ENCODE measurements at places on chromosomes 5 and 9.
A peak's percentile ranks its signal among the peaks of the same experiment; 100 is the strongest.

DNA sequence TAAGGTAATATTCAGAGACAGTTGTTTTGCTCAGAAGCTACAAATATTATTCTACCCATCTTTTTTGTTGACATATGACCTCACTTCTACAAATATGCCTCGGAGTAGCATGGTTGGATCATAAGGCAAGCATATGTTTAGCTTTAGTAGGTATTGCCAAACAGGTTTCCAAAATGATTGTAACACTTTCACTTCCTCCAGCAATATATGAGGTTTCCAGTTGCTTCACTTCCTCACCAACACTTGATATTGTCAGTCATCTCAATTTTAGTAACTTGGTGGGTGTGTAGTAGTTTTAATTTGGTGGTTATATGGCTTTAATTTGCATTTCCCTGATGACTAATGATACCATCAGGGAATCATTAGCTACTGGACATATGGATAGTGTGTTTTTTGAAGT is 46.7 kb downstream of the TNFSF8 start:
- DNase-seq: peak; percentile 11
- no peak overlapping the region for H3K4me3 ChIP-seq
- H3K4me1 ChIP-seq: no peaks in the 10 kb centered on the region
- no peak overlapping the region for H3K27ac ChIP-seq

DNA sequence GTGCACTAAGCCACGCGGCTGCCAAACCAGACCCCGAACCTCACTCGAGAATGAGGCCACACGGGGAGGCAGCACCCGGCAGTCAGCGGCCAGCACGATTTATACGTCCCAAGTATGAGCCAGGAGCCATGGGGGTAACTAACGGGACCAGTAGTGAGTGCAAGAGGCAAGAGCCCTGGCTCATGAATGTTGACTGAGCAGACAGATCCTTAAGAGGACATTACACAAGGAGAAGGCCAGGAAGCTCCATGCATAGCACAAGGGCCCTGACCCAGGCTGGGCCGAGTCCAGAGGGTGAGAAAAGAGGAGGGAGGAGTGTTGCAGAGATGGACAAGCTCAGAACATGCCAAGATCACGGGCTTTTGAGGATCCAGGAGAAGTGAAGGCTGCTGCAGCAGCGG is 58.6 kb upstream of the PHYKPL start:
- no peak for DNase-seq
- H3K4me1 ChIP-seq: no peaks in the 10 kb centered on the region
- peaks cover 26% of the 10 kb centered on the region for H3K27me3 ChIP-seq
- H3K4me3 ChIP-seq: no peak overlapping the region

DNA sequence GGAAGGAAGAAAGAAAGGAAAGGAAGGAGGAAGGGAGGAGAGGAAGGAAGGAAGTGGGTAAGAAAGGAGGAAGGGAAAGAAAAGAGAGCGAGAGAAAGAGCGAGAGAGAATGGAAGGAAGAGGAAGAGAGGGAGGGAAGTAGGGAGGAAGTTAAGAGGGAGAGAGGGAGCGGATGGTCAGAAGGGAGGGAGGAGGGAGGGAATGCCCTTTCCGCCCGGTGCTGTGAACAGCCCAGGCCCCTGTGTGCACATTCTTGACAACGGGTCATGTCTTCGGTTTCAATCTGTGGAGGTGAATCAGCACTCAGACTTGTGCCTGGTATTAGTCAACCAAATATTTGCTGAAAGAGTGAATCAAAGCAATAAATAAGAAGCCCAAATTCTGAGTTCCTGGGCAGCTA is 39.2 kb downstream of the PRUNE2 start:
- no peak overlapping the region for H3K27ac ChIP-seq
- H3K4me1 ChIP-seq: peaks cover 3% of the 10 kb centered on the region
- no peak overlapping the region for H3K4me3 ChIP-seq
- no peaks in the 10 kb centered on the region for H3K36me3 ChIP-seq

DNA sequence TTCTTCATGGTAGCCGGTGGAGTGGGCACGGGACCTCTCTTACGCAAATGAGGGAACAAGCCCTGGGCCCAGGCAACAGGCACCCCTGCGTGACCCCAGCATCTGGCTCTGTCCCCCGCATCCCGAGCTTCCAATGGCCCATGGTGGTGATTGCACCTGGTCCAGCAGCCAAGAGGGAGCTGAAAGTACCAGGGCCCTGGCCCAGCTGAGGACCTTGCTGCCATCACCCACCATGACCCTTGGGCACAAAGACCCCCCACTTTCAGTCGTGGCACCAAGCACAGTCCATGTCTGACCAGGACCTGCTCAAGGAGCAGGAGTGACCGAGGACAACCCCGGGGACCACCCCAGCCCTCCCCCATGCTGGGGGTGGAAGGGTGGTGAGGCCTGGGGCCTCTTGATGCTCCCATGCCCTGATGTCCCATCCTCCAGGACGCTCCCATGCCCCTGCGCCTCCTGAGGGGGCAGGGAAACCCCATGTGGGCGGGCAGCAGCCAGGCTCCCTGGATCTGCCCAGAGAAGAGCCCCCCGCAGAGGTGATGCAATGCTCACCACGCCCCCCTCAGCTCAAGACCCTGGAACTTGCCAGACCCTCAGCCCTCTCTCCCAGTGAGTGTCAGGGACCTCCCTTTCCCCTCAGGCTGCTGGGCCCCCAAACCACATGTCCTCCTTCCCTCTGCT is 123.9 kb downstream of the ADAMTS2 start:
- no peaks in the 10 kb centered on the region for H3K4me1 ChIP-seq
- H3K36me3 ChIP-seq: no peaks in the 10 kb centered on the region
- H3K27ac ChIP-seq: no peak overlapping the region
- no peak for DNase-seq

DNA sequence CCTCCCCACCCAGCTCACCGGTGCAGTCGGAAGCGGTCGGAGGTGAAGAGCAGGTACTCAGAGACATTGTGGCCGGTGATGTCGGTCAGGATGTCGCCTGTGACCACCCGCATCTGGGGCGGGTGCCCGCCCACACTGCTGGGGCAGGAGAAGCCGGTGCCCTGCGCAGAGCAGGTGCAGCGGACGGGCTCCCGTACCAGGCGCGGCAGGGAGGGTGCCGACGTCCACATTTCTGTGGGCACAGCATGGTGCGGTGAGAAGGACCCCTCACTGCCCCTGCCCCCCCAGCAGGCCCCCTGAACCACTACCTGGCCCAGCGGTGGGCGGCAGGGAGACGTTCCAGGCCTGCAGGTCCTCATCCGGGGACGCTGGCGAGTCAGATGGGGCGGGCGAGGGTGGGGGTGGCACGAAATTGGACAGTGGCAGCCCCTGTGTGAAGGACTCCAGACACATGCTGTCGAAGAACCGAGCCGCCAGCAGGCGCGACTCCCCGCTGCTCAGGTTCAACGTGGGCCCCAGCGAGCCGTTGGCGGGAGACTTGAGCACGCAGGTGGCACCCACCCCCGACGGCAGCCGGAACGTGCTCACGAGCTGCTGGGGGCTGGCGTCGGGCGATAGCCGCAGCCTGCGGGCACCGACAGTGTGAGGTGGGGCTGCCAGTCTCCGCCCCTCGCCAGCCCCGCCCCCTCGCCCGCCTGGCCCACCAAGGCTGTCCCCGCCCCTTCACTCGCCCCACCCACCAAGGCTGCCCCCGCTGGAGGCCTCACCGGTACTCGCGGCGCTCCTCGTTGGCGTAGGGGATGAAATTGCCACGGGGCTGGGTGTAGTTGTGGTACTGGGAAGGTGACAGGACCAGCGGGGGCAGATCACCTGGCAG is 15.1 kb downstream of the ABCA2 start:
- H3K27me3 ChIP-seq: no peaks in the 10 kb centered on the region
- H3K4me3 ChIP-seq: no peak overlapping the region
- peaks cover 4% of the 10 kb centered on the region for H3K4me1 ChIP-seq

DNA sequence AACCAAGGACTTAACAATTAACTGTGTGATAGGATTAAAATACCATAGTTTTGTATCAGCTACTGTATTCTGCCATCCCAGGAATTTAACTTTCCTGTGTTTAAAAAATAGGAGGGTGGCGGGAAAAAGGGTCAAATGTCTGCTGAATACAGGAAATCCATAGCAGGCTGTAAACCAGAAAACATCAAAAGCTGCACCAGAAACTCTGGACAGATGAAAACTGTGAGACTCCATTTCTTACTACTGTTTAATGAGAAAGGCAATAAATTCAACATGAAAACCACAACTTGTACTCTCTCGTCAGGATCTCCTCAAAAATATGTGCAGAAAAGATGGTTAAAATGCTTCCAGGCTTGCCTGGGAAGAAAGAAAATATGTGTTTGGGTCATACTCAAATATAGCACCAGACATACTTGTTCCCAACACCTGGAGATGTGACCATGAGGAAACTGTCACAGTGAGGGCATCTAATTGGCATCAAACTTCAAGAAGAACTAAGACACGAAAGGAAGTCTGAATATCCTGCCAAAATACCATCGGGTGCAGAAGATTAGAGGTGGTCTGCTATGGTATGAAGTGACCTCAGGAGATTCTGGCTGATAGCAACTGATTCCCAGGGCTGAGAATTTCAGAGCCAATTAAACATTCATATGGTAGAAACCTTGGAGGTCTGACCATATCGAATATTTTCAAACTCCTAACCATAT is 164.7 kb upstream of the TARS1 start:
- DNase-seq: peak; percentile 24
- peaks cover 23% of the 10 kb centered on the region for H3K4me1 ChIP-seq
- H3K27ac ChIP-seq: peak overlapping the region; percentile 57
- H3K36me3 ChIP-seq: no peaks in the 10 kb centered on the region
- peak overlapping the region; percentile 8 for H3K4me3 ChIP-seq
- no peaks in the 10 kb centered on the region for H3K27me3 ChIP-seq

- no peak overlapping the region for H3K27ac ChIP-seq
- no peaks in the 10 kb centered on the region for H3K27me3 ChIP-seq
- H3K4me1 ChIP-seq: peaks cover 25% of the 10 kb centered on the region
- H3K36me3 ChIP-seq: no peaks in the 10 kb centered on the region
- peak; percentile 26 for DNase-seq
- no peak overlapping the region for H3K4me3 ChIP-seq
Observed at GRCh38 chr5:77892061-77893010, 116.2 kb upstream of the TBCA start.

- H3K27ac ChIP-seq: no peak overlapping the region
- H3K27me3 ChIP-seq: no peaks in the 10 kb centered on the region
- no peaks in the 10 kb centered on the region for H3K36me3 ChIP-seq
- no peak for DNase-seq
Observed at GRCh38 chr5:16837305-16837704, 98.8 kb downstream of the MYO10 start.

GRCh38 chr5:90529939-90530677 is 724 bp upstream of the LYSMD3 start:
- peaks cover under 1% of the 10 kb centered on the region for H3K36me3 ChIP-seq
- H3K27me3 ChIP-seq: no peaks in the 10 kb centered on the region
- H3K27ac ChIP-seq: peak overlapping the region; percentile 54
- H3K4me3 ChIP-seq: peak overlapping the region; percentile 84
- DNase-seq: peak; percentile 79

GRCh38 chr9:4997631-4998030 is 12.6 kb downstream of the JAK2 start:
- no peak overlapping the region for H3K27ac ChIP-seq
- no peaks in the 10 kb centered on the region for H3K36me3 ChIP-seq
- H3K4me3 ChIP-seq: no peak overlapping the region

GRCh38 chr5:91182763-91183162 is 200.4 kb downstream of the ARRDC3 start:
- H3K36me3 ChIP-seq: no peaks in the 10 kb centered on the region
- peak overlapping the region; percentile 28 for H3K27ac ChIP-seq
- peaks cover 13% of the 10 kb centered on the region for H3K4me1 ChIP-seq
- no peaks in the 10 kb centered on the region for H3K27me3 ChIP-seq
- no peak overlapping the region for H3K4me3 ChIP-seq
